A549 treated with Hydrocortisone at 1 μM for 4 hours (cell line): ENCODE measurements at places on chromosomes 12 and 14. TPM values are rescaled to one million over a fixed set of nuclear protein-coding genes. Genes with fewer than 3 reads are reported as not detected.

Gene ESR2
- total RNA-seq: 0.06 to 0.15 TPM (median 0.09 TPM) in 5 replicates

Gene C12orf50
- total RNA-seq: 0.07 to 0.10 TPM in 2 of 5 replicates, not detected in the others

Gene TSPAN11
- total RNA-seq: 0.01 to 0.11 TPM (median 0.08 TPM) in 5 replicates

Gene MEG3
- 41.2 to 54.4 TPM (median 49.7 TPM) in 5 replicates for total RNA-seq

Gene PMEL
- total RNA-seq: 0.47 to 1.4 TPM (median 1.0 TPM) in 5 replicates

Gene ASIC1
- 5.2 to 5.9 TPM (median 5.6 TPM) in 5 replicates for total RNA-seq

Gene FAM222A
- 3.4 to 5.7 TPM (median 4.7 TPM) in 5 replicates for total RNA-seq

Gene PLXNC1
- 0.06 to 0.43 TPM (median 0.15 TPM) in 5 replicates for total RNA-seq

Gene FAM181A
- total RNA-seq: not detected in 5 replicates

Gene CLEC12A
- total RNA-seq: not detected in 5 replicates

Gene IL31
- total RNA-seq: not detected in 5 replicates
